Effector memory CD4-positive, alpha-beta T cell (primary cell): ENCODE measurements at places on chromosomes 4 and X.

GRCh38 chr4:81032771-81033684 is 2.5 kb downstream of the BMP3 start:
- no peak overlapping the region for H3K4me3 ChIP-seq
- no peak overlapping the region for H3K27ac ChIP-seq
- DNase-seq: no peak
- H3K27me3 ChIP-seq: peaks cover 11% of the 10 kb centered on the region

DNA sequence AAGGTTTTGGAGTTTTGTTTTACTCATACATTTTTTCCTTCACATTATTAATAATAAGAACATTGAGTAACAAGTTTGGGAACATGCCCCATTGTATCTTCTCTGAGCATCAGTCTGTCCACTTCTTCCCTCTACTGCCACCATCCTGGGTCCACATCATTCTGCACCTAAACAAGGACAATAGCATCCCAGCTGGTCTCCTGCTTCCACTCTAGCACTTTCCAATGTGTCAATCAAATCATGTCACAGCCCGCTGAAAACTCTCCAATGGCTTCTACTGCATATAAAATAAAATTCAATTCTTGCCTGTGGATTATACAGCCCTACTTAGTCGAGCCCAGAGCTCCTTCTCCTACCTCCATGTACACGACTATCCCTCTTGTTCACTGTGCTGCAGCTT is 66.8 kb upstream of the RBPJ start:
- H3K27ac ChIP-seq: no peak overlapping the region
- H3K4me3 ChIP-seq: no peak overlapping the region
- DNase-seq: no peak
- no peaks in the 10 kb centered on the region for H3K36me3 ChIP-seq
- no peaks in the 10 kb centered on the region for H3K27me3 ChIP-seq
- H3K4me1 ChIP-seq: no peaks in the 10 kb centered on the region

DNA sequence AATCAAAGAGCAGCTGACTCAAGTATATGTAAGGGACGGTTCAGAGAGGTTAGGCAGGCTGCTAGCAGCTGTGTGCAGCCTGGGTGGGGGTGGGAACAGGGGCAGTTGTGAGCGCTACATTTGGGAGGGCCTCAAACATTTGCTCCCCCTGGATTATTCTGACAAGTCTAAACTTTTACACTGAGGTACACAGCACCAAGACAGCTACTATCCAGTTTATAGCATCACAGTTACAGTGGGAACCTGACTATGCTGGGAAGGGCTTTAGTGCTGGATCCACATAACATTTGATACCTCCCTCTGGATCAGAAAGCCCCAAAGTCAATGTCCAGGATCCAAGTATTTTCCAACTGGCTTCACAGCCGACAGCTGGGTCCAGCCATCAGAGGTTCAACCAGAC is 55.8 kb upstream of the GIMD1 start:
- no peak overlapping the region for H3K4me3 ChIP-seq
- H3K27me3 ChIP-seq: no peaks in the 10 kb centered on the region
- H3K27ac ChIP-seq: no peak overlapping the region
- H3K4me1 ChIP-seq: no peaks in the 10 kb centered on the region
- no peaks in the 10 kb centered on the region for H3K36me3 ChIP-seq
- no peak for DNase-seq

- no peaks in the 10 kb centered on the region for H3K4me1 ChIP-seq
- H3K4me3 ChIP-seq: no peak overlapping the region
Observed at GRCh38 chrX:13923289-13923688, 106.4 kb upstream of the GPM6B start.

GRCh38 chr4:26524011-26524410 is 33.7 kb upstream of the CCKAR start:
- H3K4me3 ChIP-seq: no peak overlapping the region
- no peak overlapping the region for H3K27ac ChIP-seq
- H3K27me3 ChIP-seq: no peaks in the 10 kb centered on the region
- no peaks in the 10 kb centered on the region for H3K36me3 ChIP-seq
- no peaks in the 10 kb centered on the region for H3K4me1 ChIP-seq

- H3K27ac ChIP-seq: no peak overlapping the region
- no peak for DNase-seq
- H3K4me1 ChIP-seq: no peaks in the 10 kb centered on the region
- H3K36me3 ChIP-seq: no peaks in the 10 kb centered on the region
Observed at GRCh38 chrX:37989304-37989703, 17.0 kb upstream of the SYTL5 start.

DNA sequence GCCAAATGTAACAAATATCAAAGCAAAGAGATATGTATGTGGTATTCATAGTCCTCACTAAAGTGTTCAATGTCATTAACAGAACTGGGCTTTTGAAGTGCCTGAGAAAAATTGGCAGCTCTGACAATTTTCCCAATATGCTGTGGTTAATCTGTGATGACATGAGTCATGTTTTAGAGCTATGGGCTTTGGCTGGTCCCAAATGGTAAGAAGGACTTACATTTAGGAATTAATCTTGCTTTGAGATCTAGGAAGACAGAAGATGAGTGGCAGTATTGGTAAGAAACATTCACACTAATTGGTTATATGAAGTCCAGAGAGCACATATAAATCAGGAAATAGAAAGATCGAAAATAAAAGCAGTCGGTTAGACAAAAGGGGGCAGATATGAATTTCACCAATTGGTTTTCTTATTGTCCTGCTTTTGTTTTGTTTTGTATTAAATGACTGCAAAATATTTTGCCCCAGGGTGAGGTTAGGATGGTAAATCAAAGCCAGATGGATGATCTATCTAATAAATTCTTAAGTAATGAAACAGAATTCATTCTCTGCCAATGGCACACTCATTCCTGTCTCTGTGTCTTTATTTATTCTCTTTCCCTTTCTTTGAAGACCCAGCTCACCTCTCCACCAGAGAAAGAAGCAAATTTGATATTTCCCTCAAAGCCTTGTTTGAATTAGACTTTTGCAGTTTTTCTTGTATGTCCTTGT is 993.1 kb downstream of the RPA4 start:
- H3K4me3 ChIP-seq: no peak overlapping the region
- no peak overlapping the region for H3K27ac ChIP-seq

GRCh38 chrX:131791608-131792355 is 231.3 kb upstream of the STK26 start:
- no peak for DNase-seq
- no peaks in the 10 kb centered on the region for H3K27me3 ChIP-seq
- no peaks in the 10 kb centered on the region for H3K4me1 ChIP-seq
- H3K36me3 ChIP-seq: no peaks in the 10 kb centered on the region
- H3K4me3 ChIP-seq: peak overlapping the region; percentile 45

- no peak overlapping the region for H3K4me3 ChIP-seq
- no peak for DNase-seq
- H3K4me1 ChIP-seq: no peaks in the 10 kb centered on the region
- H3K36me3 ChIP-seq: no peaks in the 10 kb centered on the region
- no peak overlapping the region for H3K27ac ChIP-seq
Observed at GRCh38 chrX:2767631-2768455, 16.0 kb downstream of the XG start.

- peaks cover 14% of the 10 kb centered on the region for H3K36me3 ChIP-seq
- no peaks in the 10 kb centered on the region for H3K4me1 ChIP-seq
- H3K27ac ChIP-seq: no peak overlapping the region
- no peak for DNase-seq
- H3K27me3 ChIP-seq: no peaks in the 10 kb centered on the region
Observed at GRCh38 chr4:6969826-6970800, 60.5 kb downstream of the TBC1D14 start.

GRCh38 chr4:168361365-168362024 is 42.9 kb upstream of the DDX60 start:
- no peak for DNase-seq
- H3K27ac ChIP-seq: no peak overlapping the region
- no peaks in the 10 kb centered on the region for H3K27me3 ChIP-seq
- no peak overlapping the region for H3K4me3 ChIP-seq
- peaks cover 55% of the 10 kb centered on the region for H3K36me3 ChIP-seq
- no peaks in the 10 kb centered on the region for H3K4me1 ChIP-seq

- no peak overlapping the region for H3K27ac ChIP-seq
- no peaks in the 10 kb centered on the region for H3K36me3 ChIP-seq
- no peak overlapping the region for H3K4me3 ChIP-seq
- no peaks in the 10 kb centered on the region for H3K4me1 ChIP-seq
- H3K27me3 ChIP-seq: no peaks in the 10 kb centered on the region
- no peak for DNase-seq
Observed at GRCh38 chr4:94329933-94330332, 12.7 kb downstream of the HPGDS start.

GRCh38 chr4:184733654-184734524 is at the start of gene CENPU:
Gene CENPU (minus strand): TSS chr4:184734096. CDS start chr4:184734062, 34 bp downstream.
- peaks cover 5% of the 10 kb centered on the region for H3K4me1 ChIP-seq
- DNase-seq: peak; percentile 92
- H3K27ac ChIP-seq: peak within 1 kb of the TSS; percentile 43
- no peaks in the 10 kb centered on the region for H3K36me3 ChIP-seq
- no peaks in the 10 kb centered on the region for H3K27me3 ChIP-seq

DNA sequence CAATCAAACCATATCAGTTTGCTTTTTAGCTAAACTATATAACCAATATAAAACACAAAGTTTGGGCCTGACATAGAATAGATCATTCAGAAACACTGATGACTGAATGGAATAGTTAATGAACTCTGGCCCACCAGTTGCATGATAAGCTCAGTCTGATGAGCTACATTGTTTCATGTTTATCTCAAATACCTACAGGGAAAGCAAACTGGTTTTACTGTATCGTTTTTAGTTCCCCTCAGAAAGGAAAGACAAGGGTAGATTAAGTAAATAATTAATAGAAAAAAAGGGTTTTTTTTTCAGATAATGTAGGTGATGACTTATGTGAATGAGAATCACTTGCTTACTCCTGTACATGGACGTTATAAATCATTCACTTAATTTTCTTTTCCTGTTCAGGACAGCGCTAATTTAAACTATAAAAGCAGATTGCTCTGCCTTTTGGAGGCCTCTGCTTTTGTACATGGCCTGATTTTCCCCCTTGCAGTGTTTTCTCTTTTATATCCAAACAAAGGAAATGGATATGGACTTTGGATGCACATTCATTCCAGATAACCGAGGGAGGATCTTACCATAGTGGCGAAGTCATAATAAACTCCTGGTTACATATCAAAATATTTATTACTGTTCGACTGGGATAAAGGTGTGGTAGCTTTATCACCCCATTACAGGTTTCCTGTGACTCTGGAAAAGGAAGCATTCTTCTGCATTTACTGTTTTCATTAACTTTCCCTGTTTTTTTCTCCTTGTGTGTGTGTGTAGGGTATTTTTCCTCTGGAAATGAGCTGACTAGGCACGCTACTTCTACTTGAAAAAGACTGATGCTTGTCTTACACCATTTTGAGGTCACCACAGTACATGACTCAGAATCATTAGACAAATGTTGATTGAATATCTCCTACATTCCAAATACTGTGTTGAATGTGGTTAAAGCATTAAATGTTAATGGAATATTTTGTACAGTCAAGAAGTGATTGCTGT is 373.1 kb upstream of the HS3ST1 start:
- DNase-seq: no peak
- no peaks in the 10 kb centered on the region for H3K36me3 ChIP-seq
- H3K27ac ChIP-seq: no peak overlapping the region

- H3K4me1 ChIP-seq: no peaks in the 10 kb centered on the region
- no peaks in the 10 kb centered on the region for H3K36me3 ChIP-seq
- H3K27ac ChIP-seq: no peak overlapping the region
- no peak overlapping the region for H3K4me3 ChIP-seq
Observed at GRCh38 chrX:41960142-41960541, 36.8 kb upstream of the CASK start.

- peaks cover 19% of the 10 kb centered on the region for H3K4me1 ChIP-seq
- no peak overlapping the region for H3K4me3 ChIP-seq
- peak overlapping the region; percentile 4 for H3K27ac ChIP-seq
- DNase-seq: no peak
- peaks cover 5% of the 10 kb centered on the region for H3K36me3 ChIP-seq
Observed at GRCh38 chr4:108094923-108095482, 73.7 kb downstream of the LEF1 start.

DNA sequence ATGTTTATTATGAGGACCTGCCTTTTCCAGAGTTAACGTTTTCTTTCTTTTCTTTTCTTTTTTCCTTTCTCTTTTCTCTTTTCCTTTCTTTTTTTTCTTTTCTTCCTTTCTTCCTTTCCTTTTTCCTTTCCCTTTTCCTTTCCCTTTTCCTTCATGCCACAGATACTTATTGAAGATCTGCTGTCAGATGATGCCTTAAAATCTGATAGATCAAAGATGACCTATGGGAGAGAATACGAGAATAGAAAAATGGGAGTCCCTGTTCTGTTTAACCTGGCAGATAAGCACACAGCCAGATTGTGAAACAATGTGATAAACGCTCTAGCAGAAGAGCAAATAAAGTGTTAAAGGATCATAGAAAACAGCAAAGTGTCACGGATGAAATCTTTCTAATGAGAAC is 38.9 kb downstream of the AFF1 start:
- DNase-seq: no peak
- peaks cover 17% of the 10 kb centered on the region for H3K4me1 ChIP-seq
- H3K36me3 ChIP-seq: no peaks in the 10 kb centered on the region
- H3K27me3 ChIP-seq: no peaks in the 10 kb centered on the region

- peaks cover 52% of the 10 kb centered on the region for H3K4me1 ChIP-seq
- no peak overlapping the region for H3K4me3 ChIP-seq
- H3K27ac ChIP-seq: peak overlapping the region; percentile 94
- no peaks in the 10 kb centered on the region for H3K27me3 ChIP-seq
- no peaks in the 10 kb centered on the region for H3K36me3 ChIP-seq
- DNase-seq: no peak
Observed at GRCh38 chr4:1250921-1251772, 2.2 kb upstream of the CTBP1 start.

- no peak for DNase-seq
- H3K4me3 ChIP-seq: no peak overlapping the region
- H3K27ac ChIP-seq: no peak overlapping the region
- H3K36me3 ChIP-seq: no peaks in the 10 kb centered on the region
- no peaks in the 10 kb centered on the region for H3K27me3 ChIP-seq
Observed at GRCh38 chr4:156623376-156623775, 348.2 kb downstream of the PDGFC start.

GRCh38 chrX:11431786-11432185 is 138.6 kb downstream of the AMELX start:
- DNase-seq: no peak
- no peaks in the 10 kb centered on the region for H3K36me3 ChIP-seq
- H3K27ac ChIP-seq: no peak overlapping the region
- H3K27me3 ChIP-seq: no peaks in the 10 kb centered on the region
